ENCODE measurements at places on chromosomes 13 and 19.

GRCh38 chr13:114049026-114049425, 75.2 kb upstream of the C13orf46 start:
- DNase-seq = no peak

GRCh38 chr19:51084505-51084904, 1.8 kb upstream of the KLK14 start:
- no peak for DNase-seq

GRCh38 chr19:41264581-41265394, 616 bp downstream of the HNRNPUL1 start:
- peak; percentile 16 for DNase-seq

GRCh38 chr13:108588516-108588915, 40.9 kb upstream of the MYO16 start:
- DNase-seq = no peak

DNA sequence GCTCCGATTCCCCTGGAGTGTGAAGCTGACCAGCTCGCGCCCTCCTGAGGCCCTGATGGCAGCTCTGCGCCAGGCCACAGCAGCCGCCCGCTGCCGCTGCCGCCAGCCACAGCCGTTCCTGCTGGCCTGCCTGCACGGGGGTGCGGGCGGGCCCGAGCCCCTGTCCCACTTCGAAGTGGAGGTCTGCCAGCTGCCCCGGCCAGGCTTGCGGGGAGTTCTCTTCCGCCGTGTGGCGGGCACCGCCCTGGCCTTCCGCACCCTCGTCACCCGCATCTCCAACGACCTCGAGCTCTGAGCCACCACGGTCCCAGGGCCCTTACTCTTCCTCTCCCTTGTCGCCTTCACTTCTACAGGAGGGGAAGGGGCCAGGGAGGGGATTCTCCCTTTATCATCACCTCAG, 20.3 kb downstream of the CKM start:
- no peak for DNase-seq

GRCh38 chr19:31392464-31392863, 43.2 kb upstream of the TSHZ3 start:
- DNase-seq = no peak

GRCh38 chr13:36533806-36534205, 101.5 kb downstream of the CCNA1 start:
- no peak for DNase-seq

DNA sequence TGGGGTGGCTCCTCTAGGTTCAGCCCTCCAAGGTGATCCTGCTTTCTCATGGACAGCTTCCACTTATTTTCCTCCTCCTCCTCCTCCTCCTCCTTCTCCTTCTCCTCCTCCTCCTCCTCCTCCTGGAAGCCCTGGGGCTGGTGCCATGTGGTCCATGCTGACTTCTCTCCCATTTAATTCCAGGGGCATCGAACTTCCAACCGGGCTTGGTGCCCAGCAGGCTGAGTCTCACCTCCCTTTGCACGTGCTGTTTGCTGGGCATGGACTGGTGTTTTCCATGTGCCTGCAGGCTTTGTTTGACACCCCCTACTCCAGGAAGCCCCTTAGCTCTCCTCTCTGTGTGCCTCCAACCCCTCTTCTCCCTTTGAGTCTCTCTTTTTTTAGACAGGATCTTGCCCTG, 3.7 kb downstream of the MAST3 start:
- no peak for DNase-seq

GRCh38 chr13:110876609-110877008, 38.3 kb downstream of the ANKRD10 start:
- DNase-seq = no peak

GRCh38 chr19:45451131-45451849, 16.5 kb upstream of the FOSB start:
- no peak for DNase-seq

DNA sequence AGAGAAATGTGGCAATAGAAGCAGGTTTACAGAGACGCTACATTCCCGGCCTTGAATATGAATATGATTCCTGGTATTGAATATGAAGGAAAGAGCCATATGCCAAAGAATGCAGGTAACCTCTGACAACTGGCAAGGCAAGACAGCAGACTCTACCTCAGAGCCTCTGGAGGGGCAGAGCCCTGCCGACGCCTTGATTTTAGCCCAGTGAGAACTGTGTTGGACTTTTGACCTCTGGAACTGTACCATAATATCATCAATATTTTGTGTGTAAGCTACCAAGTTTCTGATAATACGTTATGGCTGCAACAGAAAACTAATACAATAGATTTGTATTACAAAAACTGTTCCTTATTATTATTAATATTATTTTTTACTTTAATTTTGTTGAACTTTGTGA, 219.7 kb downstream of the FGF14 start:
- no peak for DNase-seq

DNA sequence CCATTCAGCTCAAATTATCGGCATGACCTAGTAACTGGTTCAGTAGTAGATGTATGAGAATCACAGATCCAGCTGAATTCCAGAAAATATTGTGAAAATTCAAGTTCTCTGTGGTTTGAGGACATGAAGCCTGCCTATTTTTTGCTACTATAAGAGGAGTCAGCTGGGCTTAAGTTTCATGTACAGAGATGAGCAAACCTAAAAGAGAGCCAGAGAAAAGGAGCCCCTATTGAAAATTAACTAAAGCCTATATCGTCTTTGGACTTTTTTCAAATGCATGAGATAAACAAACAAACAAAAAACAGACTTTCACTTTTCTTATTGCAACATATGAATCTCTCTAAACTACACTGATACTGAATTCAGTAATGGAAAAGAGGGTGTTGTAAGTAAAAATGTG, 106.8 kb upstream of the SPRY2 start:
- no peak for DNase-seq

- no peak for DNase-seq
These were observed 20.6 kb downstream of the HCN2 start for GRCh38 chr19:610071-610800.

GRCh38 chr19:33407716-33408115, 34.2 kb downstream of the CEBPG start:
- DNase-seq = no peak

DNA sequence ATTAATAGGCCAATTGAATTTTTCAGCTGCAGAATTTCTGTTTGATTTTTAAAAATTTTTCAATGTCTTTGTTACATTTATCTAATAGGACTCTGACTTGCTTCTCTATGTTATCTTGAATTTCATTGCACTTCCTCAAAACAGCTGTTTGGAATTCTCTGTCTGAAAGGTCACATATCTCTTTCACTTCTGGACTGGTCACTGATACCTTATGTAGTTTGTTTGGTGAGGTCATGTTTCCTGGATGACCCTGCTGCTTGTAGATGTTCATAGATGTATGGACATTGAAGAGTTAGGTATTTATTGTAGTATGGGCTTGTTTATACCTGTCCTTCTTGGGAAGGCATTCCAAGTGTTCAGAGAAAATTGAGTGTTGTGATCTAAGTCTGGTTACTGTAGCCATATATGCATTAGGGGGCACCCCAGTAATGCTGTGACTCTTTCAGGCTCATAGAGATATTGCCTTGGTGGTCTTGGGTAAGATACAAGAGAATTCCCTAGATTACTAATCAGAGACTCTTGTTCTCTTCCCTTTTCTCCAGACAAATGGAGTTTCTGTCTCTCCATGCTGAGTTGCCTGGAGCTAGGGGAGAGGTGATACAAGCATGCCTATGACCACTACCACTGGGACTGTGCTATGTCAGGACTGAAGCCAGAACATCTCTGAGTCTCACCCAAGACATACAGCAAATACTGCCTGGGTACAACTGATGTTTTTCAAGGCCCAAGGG, 27.8 kb downstream of the RFC3 start:
- DNase-seq = no peak

DNA sequence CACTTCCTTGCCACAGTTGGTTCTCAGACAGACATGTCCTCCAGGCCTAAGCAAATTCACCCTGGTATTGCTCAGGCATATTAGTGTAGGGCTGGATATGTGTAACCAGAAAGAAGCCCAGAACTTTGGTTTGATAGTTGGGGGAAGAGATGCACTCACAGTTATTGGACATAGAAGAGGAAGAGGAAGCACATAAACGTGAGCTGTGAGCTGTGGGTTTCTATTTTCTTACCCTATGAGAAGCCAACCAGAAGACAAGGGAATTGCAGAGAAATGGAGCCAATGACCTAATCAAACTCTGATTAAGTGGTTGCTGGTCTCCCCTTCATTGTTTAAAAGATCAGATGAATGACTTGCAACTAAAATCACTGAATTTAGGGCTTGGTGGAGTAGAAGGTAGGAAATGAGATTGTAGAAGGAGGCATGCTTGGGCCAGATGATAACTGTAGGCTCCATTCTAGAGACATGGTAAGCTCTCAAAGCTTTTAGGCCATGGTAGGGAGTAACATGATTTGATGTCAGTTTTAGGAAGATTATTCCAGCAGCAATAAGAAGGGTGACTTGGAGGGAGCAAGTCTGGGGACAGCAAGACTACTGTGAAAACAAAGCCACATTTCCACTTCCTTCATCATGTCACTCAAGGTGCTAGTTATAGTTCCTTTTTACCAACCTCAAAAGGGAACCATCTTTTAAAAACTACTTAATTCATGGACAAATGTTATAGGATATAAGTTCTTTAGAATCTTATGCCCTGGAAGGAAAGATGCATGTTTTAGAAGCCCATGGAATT, 24.1 kb upstream of the WDFY2 start:
- DNase-seq = no peak

- no peak for DNase-seq
These were observed 28.0 kb upstream of the WASF3 start for GRCh38 chr13:26529441-26529840.

- DNase-seq = no peak
These were observed 51.7 kb downstream of the RXFP2 start for GRCh38 chr13:31790992-31791391.

DNA sequence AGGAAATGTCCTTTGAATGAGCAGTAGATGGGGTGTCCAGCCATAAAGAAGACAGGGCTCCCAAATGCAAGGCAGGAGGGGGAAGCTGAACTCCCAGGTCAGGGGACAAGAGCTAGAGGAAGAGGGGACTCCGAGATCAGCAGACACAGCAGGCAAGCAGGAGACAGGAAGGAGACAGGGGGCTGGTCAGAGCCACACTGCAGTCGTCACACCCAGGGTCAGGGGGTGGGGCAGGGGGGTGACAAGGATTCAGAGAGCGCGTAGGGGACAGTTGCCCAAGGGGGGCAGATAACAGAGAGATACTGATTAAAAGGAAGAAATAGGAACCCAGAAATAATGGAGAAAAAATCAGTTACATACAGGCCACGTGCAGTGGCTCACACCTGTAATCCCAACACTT, 3.2 kb downstream of the HSD17B14 start:
- DNase-seq = no peak

- DNase-seq = no peak
These were observed 1.4 kb upstream of the ANGPTL8 start for GRCh38 chr19:11238041-11238440.

DNA sequence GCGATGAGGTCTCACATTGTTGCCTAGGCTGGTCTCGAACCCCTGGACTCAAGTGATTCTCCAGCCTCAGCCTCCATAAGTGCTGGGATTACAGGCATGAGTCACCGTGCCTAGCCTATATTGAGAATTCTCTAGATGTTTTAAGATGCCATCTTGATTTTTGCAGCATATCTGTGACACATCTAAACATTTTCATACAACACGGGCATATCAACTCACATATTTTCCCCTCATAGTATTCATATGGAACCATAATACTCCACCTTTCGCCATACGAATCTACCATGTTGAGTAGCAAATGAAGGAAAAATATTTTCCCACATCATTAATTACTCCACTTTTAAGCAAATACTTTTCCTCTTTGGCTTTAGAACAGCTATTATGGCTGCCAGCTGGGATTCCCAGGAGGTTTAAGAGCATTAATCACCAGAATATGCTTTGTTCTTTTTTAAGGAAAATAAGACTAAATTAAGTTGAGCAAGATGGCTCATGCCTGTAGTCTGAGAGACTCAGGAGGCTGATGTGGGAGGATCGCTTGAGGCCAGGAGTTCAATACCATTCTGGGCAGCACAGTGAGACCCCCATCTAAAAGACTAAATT, 56.9 kb upstream of the GTF2F2 start:
- DNase-seq = no peak

DNA sequence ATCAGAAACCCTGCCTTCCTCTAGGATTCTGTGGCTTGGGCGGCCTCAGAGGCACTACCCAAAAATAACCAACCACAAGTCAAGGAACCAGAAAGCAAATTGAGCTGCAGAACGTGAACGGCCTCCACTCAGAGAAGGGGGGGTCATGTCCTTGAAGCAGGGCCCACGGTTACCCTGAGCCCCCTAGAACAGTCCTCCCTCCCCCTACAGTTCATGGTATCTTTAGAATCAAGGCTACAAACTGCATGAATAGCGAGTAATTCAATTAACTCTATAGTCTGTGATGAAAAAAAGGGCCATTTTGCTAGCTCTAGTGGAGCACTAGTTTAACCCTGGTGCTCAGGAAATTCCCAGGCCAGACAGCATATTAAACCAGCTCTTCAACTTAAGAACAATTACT, 79.0 kb upstream of the ZNF507 start:
- DNase-seq = no peak

DNA sequence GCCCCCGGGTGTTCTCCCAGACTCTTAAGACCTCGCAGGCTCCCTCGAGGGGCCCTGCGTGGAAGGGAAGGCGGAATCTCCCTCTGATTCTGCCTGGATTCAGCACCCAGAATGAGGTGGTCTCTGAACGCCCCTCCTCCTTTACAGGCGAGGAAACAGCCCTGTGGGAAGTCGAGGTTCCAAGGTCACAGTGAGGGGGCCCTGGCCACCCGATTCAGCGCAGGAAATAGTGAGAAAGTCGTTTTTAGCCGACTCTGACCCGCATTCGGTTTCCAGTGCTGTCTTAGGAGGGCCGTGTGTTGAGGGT, 1.1 kb downstream of the BSG start:
- no peak for DNase-seq

DNA sequence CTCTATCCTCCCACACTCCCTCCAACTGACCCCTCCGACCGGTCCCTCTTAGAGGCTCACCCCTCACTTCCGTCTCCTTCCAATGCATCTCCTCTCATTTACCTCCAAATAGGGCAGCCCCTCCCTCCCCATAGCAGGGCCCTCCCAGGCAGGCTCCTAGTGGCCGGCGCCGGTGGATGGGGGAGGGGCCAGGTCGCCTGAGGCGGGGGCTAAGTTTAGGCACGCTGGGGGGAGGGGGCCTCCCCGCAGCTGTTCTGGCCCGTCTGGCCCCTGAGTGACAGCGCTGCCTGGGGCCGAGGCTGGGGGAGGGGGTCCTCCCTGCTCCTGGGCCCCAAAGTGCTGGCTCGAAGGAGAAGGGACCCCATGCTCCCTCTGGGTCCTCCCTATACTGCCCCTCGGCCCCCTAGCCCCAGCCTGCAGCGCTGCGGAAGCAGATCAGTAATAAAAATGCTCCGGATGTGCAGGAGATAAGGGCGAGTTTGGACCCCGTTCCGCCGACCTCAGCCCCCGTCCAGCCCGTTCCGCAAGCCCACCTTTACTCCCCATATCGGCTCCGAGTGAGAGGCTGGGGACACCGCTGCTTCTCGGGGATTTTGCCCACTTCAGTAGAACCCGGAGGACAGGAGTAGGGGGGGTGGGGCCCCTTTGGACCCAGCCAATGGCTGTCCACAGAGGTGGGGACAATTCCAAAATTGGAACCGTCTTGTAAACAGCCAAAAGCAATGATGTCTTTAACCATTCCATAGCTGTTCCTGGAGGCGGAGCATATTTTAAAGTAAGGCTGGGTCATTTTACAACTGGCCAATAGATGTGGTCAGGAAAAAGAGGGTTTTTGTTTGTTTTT, 4.0 kb downstream of the RTN2 start:
- no peak for DNase-seq
